ENCODE measurements at places on chromosomes 2 and 18.

- DNase-seq: no peak
These were observed 123.5 kb downstream of the CHST9 start for GRCh38 chr18:27061488-27062095.

DNA sequence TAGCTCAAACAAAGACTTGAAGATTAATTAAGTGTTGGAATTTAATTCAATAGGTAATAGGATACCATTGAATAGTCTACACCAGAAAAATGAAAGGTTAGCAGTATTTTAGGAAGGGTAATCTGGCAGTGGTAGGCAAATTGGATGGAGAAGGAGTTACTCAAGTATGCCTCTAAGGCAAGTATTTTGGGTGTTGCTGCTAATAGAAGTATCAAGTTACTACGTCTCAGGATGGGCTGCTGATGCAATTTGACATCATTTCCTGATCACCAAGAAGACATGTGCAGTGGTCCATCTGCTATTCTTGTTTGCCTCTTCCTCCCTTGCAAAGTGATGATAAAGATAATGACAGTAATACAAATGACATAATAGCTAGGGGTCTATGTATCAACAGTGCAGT, 485.3 kb downstream of the TGIF1 start:
- DNase-seq: no peak

- DNase-seq: no peak
These were observed 70.4 kb upstream of the CDH19 start for GRCh38 chr18:66674286-66674685.

GRCh38 chr2:173252581-173252980, 102.1 kb upstream of the CDCA7 start:
- no peak for DNase-seq

GRCh38 chr2:42516418-42516901, 22.7 kb upstream of the KCNG3 start:
- DNase-seq: no peak

GRCh38 chr18:45464619-45465018, 150.7 kb upstream of the SLC14A2 start:
- DNase-seq: no peak

DNA sequence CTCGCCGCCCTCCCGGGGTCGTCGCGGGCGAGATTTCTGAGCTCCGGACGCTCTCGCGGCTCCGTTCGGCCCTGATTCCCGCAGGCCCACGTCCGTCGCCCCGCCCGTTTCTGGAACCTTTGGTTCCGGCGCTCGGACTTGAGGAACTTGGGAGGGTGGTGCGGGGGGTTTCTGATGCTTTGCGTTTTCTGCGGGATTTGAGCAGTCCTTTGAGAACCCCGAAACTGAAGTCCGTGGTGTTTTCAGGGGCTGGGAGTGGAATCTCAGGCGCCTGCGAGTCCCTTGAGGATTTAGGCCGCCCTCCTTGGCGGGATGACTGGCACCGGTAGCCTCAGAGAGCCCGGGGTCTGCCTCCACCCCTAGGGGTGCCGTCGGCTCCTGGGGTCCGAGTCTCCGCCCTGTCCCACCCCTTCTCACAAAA, 336 bp downstream of the THNSL2 start:
- DNase-seq: no peak

DNA sequence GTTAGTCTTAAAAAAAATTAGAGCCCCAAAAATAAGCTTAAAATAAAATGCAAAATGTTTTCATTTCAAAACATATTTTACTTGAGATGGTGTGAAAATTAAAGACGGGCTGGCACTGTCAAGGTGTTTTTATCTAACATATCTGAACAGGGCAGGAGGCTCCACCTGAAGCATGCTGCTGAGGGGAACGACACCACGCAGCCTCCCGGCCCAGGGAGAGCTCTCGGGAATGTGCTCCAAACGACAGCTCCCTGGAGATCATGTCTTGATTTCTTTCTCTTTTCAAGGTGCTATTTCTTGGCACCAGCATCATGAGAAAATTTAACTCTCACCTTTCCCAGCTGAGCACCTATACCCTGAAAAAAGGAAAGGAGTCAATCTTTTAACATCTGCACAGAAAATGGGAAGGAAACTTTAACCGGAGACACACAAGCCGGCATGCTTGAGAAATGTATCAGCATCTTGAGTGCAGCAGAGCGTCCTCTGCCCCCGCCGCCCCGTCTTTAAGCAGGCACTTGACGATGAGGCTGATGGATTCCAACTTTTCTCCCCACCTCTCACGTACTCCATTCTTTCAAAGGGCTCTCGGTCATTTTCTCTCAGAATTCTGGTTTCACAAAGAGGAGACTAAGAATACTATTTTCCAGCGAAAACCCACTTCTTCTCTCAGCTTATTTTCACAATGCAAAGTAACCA, 56.6 kb downstream of the EIPR1 start:
- DNase-seq: no peak

DNA sequence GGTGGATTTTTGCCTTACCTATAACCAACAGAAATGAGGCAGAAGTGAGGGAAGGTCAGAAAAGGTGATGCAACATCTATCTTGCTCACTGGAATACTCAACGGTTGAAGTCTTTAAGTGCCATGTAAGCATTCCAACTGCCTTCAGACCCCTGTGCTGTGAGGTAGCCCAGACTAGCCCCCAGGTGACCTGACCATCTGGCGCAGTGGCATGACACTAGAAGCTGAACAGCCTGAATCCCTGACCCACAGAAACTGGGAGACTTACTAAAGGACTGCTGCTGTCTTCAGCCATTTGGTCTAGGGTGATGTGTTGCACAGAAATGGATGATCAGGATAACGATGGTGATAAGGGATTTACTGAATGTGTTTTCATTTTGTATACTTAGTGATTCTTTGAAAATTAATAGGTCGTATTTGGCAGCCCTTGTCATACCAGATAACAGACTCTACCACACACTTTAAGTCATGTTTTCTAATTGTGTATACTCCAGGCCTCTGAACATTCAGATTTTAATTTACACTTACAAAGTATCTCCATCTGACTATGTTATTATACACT, 161.5 kb downstream of the STK39 start:
- DNase-seq: no peak

- DNase-seq: no peak
These were observed 674 bp upstream of the ERBB4 start for GRCh38 chr2:212539072-212539880.

Data from Jurkat, Clone E6-1 (cell line).